PC-3 (cell line): ENCODE measurements at places on chromosomes 12 and 14.
A peak's percentile ranks its signal among the peaks of the same experiment; 100 is the strongest.

DNA sequence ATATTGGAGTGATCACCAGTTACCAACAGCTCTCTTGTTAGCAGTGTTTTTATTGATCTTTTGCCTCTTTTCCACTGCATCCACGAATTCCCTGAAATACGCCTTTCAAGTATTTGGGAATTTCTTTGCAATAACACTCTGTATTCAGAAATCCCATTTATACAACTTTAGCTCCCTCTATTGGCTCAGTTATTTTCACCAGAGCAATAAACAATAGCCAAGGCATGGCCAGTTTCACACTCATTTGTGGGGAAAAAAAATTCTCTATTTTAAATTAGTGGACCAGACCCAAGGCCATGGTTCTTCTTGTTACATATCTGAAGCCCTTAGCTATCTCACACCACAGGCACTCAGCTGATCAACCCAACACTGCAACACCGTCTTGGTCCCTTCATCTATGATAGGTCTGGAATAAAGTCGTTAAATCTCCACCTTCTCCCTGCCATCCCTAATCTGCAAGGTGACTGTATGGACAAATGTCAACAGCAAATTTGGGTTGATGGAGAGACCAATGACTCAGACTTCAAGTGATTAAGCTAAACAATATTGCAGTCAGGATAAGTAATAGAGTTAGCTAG lies 92.4 kb upstream of the TMEM260 start:
- peak; percentile 68 for DNase-seq

DNA sequence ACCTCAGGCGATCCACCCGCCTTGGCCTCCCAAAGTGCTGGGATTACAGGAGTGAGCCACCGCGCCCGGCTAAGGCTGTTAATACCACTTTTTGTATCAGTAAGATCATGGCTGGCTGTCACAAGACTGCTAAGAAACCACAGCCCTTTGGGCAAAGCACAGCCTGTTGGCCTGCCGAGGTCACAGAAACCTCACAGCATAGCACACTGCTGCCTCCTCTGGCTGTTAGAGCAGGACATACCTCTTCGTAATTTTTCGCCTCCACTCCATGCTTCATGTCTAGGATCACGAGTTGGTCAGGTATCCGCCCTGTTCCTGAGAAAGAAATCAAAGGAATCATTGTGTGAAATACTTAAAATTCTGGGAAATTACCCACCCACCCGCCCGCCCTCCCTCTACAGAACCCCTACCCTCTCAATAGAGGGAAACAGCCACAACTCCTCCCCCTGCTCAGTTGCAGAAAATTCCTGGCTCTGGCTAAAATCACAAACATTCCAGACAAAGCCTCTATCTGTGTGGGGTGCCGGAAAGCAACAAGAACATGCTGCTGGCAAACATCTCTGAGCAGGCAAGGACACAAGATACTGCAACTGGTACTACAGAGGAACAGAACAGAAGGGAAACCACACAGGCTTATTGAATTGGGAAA lies 20.7 kb upstream of the NEK9 start:
- no peak for DNase-seq

DNA sequence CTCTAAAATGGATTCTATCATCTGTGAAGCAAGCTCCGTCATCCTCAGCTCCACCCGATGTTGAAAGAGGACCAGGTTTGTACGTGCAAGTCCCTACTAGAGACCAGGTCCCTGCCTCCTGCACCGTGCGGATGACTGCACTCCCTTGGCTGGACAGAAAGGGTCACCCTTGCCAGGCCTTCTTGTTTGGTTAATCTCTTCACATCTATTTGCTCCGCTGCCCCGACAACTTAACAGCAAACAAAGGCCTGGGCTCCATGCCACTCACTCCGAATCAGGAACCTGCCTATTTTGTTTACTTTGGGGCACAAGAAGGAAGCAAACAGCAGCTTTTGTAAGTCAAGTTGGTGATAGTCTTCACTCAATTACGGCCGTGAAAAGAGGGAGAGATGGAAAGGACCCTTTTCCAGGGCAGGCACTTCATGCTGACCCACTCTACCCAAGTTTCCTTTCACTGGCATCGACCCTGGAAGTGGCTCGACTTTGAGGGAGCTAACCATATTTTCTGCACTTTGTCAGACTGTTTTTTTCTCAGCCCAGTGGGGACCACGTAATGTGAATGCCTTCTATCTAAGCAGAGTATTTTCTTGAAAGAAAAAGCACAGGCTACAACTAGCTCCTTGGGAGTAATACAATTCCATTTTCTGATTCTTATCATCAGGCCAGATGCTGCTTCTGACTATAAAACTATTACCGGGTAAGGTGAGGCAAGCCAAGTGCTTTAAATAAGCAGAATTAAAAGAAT lies 202.6 kb downstream of the FOXN3 start:
- peak; percentile 80 for DNase-seq

DNA sequence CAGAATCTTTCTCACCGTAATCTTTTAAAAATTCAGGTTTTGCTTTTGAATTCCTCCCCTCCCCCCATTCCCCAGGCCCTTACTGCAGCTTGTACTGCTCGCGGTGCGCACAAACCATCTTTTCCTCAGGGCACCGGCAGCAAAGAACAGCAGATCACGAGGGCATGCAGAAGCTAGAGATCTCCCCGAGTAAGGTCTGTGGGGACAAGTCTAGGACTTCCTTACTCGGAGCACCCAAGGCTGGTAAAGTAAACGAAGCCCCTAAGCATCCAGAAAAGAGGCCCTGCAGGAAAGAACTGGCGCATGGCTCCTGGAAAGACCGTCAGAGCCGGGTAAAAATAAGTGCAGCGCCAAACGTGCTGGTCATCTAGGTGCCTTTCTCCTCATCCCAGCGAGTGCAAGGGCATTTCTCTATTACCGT lies 727 bp downstream of the LDHB start:
- DNase-seq: peak; percentile 11

- DNase-seq: no peak
These were observed 147.9 kb upstream of the E2F7 start for GRCh38 chr12:77213319-77213718.

- no peak for DNase-seq
These were observed 14.2 kb downstream of the STON2 start for GRCh38 chr14:81385886-81386285.

DNA sequence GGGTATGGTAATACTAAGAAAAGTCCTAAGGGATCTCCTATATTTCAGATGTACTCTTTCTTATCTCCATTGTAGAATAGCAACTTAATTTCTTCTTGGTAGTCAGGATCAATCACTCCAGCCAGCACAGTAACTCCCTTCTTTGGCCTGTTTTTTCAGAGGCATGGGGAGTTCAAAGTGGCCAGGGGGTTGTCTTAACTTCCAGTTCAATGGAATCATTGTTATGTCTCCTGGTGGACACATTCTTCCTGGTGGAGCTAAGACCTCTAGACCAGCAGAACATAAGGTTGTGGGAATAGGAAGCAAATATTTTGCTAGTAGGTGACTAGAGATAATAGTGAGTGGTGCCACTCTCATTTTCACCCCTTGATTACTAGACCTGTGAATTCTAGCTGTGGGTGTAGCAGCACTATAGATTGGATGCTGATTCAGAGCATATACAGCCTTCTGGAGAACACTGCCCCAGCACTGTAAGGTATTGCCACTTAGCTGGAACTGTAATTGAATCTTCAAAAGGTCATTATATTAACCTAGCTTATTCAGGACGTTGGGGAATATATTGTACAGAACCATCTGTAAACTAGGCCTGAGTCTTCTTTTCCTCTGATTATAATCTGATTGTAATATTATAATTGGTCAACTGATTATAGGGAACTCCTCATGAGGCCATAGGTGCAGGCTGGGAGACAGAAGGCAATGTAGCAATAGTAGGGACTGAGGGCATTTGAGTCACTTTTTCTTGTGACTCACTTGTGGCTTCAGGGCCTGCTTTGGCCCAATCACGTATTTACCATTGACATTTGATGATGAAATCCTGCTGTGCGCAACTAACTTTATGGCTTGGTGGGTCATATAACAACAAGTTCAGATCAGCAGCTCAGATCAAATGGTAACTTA lies 60.2 kb upstream of the ATP2B1 start:
- DNase-seq: peak; percentile 98

- peak; percentile 95 for DNase-seq
These were observed 136.3 kb downstream of the SCARB1 start for GRCh38 chr12:124727264-124727800.

- DNase-seq: peak; percentile 13
These were observed 79.8 kb upstream of the TUNAR start for GRCh38 chr14:95796788-95797187.

GRCh38 chr14:96274543-96274942 lies 18.5 kb downstream of the BDKRB1 start:
- no peak for DNase-seq

GRCh38 chr14:104786091-104786586 lies 9.4 kb downstream of the AKT1 start:
- DNase-seq: no peak

DNA sequence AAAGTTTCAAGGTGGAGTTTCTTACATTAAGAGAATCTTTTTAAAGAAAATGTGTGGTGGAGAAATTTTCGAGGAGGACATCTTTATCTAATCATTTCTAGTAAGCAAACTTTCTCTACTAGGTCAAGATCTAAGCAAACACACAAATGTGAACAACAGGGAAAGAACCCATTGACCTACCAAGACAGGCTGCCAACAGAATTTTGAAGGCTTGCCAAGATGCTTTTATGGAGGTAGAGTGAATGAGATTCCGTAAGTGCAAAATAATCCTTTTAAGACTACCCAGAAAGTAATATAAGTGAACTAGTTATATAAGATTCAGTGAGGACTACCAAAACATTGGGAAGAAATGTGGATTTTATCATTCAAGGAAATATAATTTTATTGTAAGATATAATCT lies 357.1 kb upstream of the PDE3A start:
- DNase-seq: no peak

DNA sequence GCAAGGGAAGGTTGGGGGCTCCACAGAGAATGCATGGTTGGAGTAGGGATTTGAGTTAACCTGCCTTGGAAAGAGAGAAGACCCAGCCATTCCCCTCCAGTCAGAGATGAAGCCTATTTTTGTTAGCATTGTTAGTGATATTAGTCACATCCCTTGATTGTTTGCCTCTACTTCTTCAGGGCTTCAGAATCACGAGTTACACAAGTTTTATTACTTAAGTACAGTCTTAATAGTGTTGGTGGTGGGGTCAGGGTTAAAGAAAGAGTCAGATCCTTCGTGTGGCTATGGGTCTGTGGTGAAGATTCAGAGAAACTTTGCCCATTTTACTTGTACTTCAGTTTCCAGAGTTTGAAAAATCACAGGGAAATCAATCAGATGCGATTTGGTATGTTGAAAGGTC lies 363.1 kb downstream of the LRIG3 start:
- DNase-seq: peak; percentile 84

- DNase-seq: peak; percentile 37
These were observed 22.7 kb downstream of the WIF1 start for GRCh38 chr12:65098364-65098763.

GRCh38 chr14:67111022-67111421 lies 78.2 kb upstream of the GARIN2 start:
- DNase-seq: no peak

DNA sequence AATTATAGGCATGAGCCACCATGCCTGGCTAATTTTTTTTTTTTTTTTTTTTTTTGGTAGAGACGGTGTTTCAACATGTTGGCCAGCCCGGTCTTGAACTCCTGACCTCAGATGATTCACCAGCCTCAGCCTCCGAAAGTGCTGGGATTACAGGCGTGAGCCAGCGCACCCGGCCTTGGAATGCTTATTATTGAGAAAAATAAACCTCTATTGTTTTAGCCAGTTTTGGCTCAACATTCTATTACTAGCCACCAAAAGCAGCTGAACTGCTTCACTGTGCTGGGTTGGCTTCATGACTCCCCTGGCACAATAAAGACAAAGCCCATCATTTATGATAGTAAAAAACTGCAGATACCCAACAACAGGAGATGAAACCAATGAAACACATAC lies 93.5 kb upstream of the CEP83 start:
- peak; percentile 74 for DNase-seq

GRCh38 chr12:1306817-1307216 lies 287.6 kb downstream of the FBXL14 start:
- no peak for DNase-seq

DNA sequence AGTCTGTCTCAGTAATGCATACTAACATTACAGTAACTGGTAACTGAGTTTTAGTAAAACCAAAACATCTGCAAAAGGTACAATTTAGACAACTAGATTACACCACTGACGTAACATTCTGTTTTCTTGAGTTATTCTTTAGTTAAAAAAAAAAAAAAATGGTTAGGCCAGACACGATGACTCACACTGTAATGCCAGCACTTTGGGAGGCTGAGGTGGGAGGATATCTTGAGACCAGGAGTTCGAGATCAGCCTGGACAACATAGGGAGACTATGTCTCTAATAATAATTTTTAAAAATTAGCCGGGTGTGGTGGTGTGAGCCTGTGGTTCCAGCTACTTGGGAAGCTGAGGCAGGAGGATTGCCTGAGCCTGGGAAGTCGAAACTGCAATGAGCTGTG lies 34.1 kb downstream of the AP5M1 start:
- DNase-seq: no peak

GRCh38 chr12:28114488-28114887 lies 75.8 kb upstream of the CCDC91 start:
- DNase-seq: peak; percentile 86

- DNase-seq: peak; percentile 53
These were observed 9.0 kb upstream of the MLEC start for GRCh38 chr12:120677765-120678473.

- DNase-seq: peak; percentile 80
These were observed 22.9 kb downstream of the ETFBKMT start for GRCh38 chr12:31682136-31682962.

GRCh38 chr12:121525411-121525810 lies 55.4 kb downstream of the KDM2B start:
- DNase-seq: no peak

GRCh38 chr12:92136965-92137721 lies 8.5 kb downstream of the BTG1 start:
- DNase-seq: peak; percentile 91

GRCh38 chr12:120231316-120232011 lies 30.6 kb upstream of the RPLP0 start:
- DNase-seq: peak; percentile 100

DNA sequence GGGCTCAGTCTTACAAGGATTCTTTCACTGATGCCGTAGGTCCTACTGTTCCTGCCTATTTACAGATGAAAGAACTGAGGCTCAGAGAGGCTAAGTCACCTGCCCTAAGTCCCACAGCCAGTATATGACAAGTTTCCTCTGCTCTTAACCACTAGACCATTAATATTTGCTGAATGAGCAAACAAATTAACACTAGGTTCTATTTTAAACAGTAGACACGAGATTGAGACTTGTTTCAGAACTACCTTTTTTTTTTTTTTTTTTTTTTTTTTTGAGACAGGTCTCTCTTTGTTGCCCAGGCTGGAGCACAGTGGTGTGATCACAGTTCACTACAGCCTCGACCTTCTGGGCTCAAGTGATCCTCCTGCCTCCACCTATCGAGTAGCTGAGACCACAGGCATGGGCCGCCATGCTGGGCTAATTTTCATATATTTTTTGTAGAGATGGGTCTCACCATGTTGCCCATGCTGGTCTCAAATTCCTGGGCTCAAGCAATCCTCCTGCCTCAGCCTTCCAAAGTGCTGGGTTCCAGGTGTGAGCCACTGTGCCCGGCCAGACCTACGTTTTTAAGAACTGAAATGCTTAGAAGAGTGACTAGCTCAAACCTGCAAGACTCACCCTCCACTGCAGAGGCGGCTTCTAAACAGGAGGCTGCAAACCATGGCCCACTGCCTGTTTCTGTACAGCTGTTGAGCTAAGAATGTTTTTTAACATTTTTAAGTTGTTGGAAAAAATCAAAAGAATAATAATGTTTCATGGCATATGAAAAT lies 12.9 kb downstream of the SYNE3 start:
- no peak for DNase-seq
